Stimulated activated CD8-positive, alpha-beta memory T cell treated with anti-CD3 and anti-CD28 coated beads, Interleukin-4, amount 100 ng/mL, for 1 hour (primary cell): ENCODE measurements at places on chromosomes 6 and 20.

GRCh38 chr6:128605961-128606360 lies 85.6 kb upstream of the PTPRK start:
- DNase-seq = no peak

DNA sequence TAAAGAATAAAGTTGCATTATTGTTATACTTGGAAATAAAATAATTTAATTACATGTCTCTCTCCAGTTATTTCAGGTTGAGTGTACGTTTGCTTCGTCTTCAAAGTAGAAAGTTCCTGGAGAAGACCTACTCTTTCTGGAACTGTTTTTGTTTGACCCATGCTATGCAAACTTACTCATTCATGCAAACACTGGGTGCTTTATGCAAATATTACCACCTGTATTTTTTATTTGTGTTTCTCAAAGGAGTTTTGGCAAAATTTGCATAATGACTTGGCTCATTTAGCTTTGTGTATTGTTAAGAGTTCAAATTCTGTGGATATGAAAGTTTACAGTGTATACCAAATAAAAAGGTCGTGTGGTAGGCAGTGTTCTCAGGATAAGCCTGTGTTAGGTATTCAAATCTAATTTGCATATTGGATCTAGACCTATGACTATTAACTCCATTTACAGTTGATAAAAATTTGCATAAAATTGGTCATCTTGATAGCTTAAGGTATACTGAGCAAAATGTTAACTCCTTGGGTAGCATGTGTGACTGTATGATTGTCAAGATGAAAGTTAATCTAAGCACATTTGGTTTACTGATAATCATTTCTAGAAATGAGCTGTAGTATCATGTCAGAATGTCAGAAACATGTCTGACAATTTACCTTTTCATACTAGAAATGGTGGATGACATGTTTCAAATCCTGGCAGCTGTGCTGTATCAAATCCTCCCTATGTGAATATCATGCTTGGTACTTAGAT lies 65.2 kb downstream of the CDKAL1 start:
- no peak for DNase-seq

DNA sequence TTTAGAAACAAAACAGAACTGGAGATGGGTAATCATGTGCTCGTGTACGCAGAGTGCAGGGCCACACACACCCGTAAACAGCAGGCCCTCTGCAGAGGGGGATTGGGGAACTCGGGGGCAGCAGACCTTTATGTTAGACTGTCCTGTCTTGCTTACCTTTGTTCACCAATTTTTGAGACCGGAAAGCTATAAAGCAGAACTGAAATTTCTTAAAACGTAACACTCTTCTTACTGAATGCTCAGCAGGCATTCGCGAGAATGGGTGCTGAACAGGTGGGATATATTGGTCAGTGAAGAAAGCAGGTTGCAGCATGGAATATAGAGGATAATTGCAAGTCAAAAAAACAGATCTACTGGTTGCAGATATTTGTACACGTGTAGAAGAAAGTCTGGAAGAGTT lies 211.1 kb downstream of the BMP7 start:
- no peak for DNase-seq

- DNase-seq = no peak
Measured at GRCh38 chr6:9155836-9156235, 720.5 kb upstream of the SLC35B3 start.

DNA sequence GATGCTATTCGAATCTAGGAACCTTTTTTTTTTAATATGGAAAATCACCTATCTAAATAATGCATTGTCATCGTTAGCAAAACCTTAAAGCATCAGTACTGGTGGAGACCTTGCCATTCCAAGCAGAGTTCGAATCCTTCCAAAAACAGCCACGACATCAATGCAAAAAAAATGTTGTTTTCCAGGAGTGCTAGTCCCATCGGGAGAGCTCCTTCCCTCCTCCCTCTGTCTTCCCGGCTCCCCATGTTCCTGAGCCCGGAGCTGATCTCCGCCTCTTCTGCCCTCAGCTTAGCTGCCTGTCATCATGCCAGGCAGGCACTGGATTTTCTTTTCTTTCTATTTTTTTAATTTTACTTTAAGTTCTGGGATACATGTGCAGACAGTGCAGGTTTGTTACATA lies 153.6 kb upstream of the QKI start:
- DNase-seq = no peak
